ENCODE measurements at places on chromosomes 2 and 18.

DNA sequence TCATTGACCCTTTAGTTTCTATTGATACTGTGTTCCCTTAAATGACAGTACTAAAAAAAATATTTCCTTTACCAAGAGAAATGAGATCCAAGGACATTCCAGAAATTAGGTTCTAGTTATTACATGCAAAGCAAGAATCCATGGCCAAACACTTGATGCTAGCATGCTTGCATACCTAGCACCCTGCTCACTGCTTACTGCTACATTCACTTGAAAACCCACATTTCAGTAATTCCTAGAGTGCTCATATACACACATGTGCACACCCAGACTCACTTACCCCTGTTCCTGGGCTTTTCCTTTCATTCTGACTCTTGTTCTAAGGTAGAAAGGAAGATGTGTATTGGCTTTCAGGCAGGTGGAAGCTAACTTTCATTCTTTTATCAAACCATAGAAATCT, 395.9 kb downstream of the THSD7B start:
- DNase-seq, result no peak

GRCh38 chr18:59094569-59094968, 45.1 kb upstream of the SEC11C start:
- DNase-seq, result no peak

DNA sequence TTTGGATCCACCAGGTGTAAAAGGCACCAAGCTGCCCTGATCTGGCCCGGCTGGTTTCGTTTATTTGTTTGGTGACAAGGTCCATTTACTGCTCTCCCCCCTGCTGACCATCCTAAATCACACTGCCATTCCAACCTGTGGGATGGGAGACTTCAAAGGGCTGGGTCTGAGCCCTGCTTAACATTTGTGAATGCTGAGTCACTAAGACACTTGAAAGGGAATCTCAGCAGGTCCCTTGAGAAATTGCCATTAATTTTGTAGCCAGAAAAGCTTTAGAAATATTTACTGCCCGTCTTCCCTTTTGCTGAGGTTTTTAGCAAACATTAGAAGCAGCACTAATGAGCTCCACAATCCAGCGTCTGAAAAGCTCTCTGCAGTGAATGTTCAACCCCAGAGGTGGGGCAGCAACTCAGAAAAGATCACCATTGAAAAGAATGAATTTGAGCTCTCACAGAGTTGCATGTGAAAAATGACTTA, 133.8 kb downstream of the ARL4C start:
- DNase-seq, result no peak

DNA sequence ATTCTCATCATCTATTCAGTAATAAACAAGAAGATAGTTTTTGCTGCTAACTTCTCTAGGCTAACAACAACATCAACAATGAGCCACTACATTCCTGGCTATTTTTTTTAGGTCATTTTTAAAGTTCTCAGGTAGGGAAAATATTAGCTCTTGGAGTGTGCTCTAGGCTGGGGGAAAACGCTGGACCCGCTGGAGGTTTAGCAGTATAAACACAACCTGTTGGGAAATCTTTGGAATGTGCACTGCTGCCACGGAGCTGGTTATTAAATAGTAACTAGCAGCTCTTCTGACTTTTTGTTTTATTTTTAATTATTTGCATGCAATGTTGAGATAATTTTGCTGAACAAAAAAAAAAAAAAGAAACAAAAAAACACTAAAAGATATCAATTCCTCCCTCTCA, 892.1 kb upstream of the ACVR2A start:
- DNase-seq, result no peak

DNA sequence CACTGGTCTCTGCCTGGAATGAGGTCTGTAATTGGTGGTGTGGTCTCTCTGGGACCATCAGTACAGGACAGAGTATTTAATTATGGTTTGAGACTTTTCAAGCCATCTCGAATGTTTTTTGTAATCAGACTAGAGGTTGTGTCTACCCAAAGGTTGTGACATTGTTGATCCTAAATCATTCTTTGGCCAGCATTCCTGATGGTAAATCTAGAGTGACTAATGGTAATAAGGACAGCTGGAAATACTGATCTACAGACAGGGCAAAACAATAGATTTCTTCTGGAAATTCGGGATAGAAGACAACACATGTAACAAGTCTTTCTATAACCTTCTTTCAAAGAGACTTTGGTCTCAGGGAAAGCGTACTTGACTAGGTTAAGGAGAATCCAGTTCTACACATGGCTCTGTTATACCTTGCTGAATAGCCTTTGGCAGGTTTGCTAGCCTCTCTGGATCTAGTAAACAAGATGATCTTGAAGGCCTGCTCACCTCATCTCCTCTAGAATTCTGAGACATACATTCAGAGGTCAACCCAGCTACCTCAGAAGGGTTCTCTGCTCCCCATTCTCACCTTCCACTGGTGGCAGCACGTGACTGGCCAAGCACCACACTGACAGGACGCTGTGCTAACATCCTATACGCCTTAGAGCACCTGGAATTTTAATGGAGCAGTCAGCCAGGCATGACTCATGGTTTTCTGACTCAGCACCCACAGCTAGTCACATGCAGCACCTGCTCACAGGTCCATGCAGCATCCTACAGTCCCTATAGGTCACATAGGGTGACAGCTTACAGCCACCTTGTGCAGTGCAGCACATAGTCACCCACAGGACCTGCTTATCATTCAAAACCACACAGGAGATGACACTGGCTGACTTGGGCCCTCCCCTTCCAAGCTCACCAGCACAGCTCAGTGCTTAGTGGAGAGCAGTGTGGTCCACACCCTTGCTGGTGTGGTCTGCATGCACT, 12.2 kb downstream of the PLB1 start:
- no peak for DNase-seq

DNA sequence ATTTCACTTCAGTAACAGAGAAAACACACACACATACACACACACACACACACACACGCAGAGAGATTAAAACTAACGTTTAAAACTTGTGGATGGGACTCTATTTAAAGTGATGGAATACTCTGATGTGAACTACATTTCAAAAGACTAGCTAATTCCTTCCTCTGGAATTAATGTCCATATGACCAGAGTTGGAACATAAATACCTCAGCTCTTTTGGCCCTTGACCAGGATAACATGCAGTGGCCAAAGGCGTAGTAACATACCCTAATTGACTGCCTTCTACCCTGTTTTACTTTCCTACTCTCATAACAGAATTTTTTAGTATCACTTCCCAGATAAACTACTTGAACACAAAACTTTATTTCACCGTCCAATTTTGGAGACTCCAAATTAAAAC, 671.3 kb upstream of the CHAC2 start:
- DNase-seq, result no peak

GRCh38 chr2:120053891-120054290, 41.0 kb downstream of the EPB41L5 start:
- no peak for DNase-seq

DNA sequence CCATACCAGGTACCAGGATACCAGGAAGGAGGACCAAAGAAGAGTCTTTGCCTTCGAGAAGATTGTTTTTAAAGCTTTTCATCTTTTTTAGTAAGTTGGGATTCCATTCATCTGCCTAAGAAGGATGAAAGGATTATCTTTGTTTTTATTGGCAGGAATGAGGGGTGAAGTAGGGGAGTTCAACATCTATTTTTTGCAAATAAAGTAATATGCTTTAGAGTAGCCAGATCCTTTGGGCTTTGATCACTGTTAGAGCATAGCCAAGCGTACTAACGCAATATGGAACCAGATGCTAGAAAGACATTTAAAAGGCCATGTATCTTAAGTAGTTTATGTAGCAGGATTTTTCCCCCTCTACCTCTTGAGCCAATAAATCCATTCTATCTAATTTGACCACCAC, 133.0 kb downstream of the PRPF40A start:
- DNase-seq, result no peak

- no peak for DNase-seq
These were observed 79.5 kb downstream of the NXPH2 start for GRCh38 chr2:138700716-138701115.

DNA sequence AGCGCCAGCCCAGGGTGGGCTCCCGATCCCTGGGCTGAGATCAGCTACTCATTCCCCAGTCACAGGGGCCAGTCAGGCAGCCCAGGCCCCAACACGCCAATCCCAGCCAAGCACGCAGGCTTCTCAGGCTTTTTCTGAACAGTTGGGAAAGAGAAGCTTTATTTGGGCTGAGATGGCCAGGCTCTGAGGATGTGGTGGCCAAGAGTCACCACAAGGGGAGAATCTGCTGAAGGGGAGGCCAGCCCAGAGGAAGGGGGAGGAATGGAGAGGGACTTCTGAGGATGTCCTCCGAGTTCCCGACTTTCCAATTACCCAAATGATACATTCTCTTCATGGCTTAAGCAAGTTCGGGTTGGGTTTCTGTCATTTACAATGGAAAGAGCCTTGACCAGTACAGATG, 2.8 kb upstream of the DIPK1C start:
- DNase-seq, result no peak

DNA sequence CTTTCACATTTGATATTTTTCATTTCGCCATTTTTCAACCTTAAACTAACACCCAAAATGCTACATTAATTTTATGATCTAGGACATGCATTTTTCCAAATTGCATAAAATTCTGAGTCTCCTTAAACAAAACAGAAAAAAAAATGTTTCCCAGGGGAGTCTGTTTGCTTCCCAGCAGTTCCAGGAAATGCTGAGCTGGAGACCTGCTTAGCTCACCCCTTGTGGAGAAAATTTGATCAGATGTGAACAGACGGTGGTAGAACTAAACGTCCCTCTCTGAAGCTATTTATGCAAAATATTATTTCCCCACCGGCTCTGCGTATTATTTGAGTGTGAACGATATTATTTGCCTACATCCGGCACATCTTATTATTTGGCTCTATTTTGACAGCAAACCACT, 74.9 kb upstream of the AGAP1 start:
- DNase-seq, result no peak

DNA sequence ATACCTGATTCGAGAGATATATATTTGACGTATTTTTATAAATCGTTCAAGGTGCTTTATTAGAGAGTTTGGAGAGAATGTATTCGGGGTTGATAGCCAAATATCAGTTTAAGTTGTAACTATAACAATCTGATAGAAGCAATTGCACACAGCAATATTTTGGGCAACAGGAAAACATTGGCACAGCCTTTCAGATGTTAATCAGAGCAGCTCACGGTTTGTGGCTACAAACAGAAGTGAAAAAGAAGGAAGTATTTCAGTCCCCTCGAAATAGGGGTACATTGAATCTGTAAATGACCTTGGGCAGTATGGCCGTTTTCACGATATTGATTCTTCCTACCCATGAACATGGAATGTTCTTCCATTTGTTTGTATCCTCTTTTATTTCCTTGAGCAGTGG, 20.6 kb downstream of the SERPINB10 start:
- DNase-seq, result no peak

GRCh38 chr2:158131919-158132566, 30.4 kb downstream of the UPP2 start:
- DNase-seq, result no peak

DNA sequence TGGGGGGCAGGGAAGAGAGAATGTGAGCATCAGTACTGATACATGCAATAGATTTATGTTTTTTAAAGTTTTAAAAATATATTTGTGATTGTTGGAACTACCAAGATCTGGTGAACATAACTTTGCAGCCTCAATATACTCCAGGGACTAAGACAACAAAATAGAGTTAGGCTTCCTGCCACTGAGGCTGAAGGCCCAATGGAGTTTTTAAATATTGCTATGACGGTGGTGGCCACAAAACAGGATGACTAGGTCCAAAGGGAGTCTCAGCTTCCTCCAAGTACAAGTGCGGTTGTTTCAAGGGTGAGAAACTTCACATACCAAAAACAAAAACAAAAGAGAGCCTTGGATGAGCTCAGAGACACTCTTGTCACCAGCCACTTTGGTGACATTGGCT, 72.9 kb downstream of the CCBE1 start:
- no peak for DNase-seq

- DNase-seq, result peak; percentile 70
These were observed 19.2 kb downstream of the NEURL3 start for GRCh38 chr2:96485751-96486651.

- no peak for DNase-seq
These were observed 513.1 kb downstream of the PARD3B start for GRCh38 chr2:205058409-205058808.

DNA sequence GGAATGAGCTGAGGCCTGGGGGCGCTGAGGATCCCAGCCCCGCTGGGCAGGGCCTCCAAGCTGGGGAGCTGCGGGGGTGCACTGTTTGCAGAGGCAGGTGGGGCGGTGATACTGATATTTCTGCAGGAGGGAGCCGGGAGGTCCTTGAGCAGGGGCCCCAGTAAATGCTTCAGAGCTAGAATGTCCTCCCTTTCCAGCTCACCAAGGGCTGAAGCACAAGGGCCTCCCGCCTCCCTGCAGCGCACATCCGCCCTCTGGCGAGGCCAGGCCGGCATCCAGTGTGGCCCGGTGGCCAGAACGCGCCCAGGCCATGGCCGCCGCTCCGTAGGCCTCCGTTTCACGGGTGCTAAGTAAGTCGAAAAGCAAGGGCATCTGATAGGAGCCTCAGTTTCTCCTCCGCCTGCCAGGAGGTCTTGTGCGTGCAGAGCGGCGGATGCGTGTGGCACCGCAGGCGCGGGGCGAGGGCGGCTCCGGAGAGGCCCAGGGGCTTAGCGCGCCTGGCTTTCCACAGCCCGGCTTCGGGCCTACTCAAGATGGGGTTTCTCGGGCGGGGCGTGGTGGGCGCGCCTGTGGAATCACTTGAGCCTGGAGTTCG, 29.5 kb upstream of the CHMP1B start:
- DNase-seq, result no peak

DNA sequence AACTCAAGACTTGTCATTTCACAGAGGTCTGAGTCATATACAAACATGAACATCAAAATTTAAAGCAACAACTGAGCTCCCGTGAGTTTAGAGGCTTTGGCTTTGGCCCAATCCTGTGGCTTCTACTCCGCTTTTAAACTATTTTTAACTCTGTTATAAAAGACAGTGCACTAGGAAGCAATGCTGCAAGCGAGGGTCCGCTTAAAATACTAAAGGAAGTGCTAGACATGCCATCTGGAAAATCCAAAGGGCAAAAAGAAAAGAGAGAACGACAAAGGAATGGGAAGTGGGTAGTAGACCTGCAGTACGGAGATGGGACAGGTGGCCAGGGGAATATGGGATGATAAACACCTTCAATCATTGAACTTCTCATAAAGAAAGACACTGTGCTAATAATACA, 37.4 kb upstream of the MYT1L start:
- DNase-seq, result no peak

GRCh38 chr2:216856406-216857065, 3.3 kb downstream of the TNP1 start:
- DNase-seq, result no peak

DNA sequence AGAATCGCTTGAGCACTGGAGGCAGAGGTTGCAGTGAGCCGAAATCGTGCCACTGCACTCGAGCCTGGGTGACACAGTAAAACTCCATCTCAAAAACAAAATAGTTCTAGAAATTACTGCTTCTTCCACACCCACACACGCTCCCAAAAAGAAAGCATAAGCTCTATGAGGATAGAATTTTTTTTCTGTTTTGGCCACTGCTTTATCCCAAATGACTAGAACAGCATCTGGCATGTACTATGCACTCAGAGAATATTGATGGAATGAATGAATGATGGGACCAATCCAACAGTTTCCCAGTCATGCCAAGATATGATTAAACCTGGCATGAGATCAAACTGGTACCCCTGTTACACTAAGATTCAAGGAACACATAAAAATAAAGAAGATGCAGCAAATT, 455.4 kb upstream of the CHAC2 start:
- DNase-seq, result no peak
